ENCODE measurements at places on chromosomes 7 and 10.

DNA sequence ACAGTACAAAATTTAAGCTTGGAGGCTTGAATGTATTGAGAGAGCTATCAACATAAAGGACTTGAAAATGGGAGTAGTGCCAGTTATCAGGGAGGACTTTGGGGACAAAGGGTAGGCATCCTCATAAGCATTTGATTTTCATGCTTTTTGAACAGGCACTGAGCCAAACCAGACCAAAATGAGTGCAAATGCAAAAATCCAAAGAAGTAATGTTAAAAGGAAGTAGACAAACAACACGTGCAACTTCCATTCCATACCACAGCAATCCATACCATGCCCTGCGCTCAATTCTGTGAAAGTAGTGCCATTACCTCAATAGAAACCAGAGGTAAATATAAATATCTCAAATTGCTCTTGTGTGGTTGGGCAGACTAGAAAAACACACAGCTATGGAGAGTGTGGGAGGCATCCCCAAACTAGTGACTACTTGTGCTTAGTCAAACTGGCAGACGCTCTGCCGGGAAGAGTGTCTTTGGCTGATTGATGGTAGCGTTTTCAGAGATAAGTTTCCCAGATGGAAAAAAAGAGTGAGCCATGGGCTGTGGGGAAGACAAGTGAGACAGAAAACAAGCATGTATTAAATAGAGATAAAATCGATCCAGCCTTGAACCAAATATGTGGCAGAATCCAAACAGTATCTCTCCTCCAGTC, 161.5 kb downstream of the CREB5 start:
- DNase-seq, result no peak

- DNase-seq, result no peak
These were observed 31.6 kb upstream of the C10orf67 start for GRCh38 chr10:23376229-23376655.

- no peak for DNase-seq
These were observed 80.5 kb upstream of the ETV1 start for GRCh38 chr7:14069961-14070360.

DNA sequence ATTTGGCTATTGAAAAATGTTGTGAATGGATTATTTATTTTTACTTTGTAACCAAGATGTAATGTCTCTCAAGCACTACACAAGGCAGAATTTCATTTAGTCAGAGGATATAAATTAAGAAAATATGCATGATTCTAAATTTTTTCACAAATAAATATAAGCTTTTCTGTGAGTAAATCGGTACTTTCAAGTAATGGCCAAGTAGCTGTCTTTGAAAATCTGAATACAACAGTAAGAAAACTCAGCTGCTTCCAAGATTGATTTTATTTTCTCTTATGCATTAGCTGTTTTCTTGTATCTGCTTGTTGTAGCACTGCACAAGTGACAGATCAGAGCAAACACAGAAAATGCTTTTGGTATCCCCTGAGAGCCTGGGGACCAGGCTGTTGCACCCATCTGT, 998.5 kb upstream of the GHITM start:
- DNase-seq, result no peak

Data from effector CD8-positive, alpha-beta T cell (primary cell).